ENCODE measurements at places on chromosomes 12 and 14.

- DNase-seq = no peak
These were observed 165.0 kb upstream of the RTL1 start for GRCh38 chr14:101068313-101069227.

DNA sequence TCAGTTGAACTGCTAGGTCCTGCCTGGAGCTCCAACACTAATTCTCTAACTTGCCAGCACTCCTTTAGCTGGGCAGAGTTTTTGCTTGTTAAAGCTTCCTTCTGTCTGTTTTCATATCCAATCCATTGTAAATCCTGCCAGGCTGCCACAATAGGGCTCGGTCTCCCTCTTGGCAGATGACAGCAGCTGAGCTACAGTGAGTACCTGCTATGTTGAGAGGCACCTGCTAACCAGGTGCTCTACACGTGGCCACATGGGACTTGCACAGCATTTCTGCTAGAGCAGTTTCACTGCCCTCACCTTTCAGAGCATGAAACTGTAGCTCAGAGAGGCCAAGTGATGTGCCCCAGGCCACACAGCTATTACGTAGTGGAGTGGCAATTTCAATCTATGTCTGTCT is 106.6 kb upstream of the NOS1 start:
- no peak for DNase-seq

- no peak for DNase-seq
These were observed 56.1 kb downstream of the EMP1 start for GRCh38 chr12:13252616-13253015.

GRCh38 chr12:106291342-106291741 is 11.2 kb upstream of the TCP11L2 start:
- no peak for DNase-seq

DNA sequence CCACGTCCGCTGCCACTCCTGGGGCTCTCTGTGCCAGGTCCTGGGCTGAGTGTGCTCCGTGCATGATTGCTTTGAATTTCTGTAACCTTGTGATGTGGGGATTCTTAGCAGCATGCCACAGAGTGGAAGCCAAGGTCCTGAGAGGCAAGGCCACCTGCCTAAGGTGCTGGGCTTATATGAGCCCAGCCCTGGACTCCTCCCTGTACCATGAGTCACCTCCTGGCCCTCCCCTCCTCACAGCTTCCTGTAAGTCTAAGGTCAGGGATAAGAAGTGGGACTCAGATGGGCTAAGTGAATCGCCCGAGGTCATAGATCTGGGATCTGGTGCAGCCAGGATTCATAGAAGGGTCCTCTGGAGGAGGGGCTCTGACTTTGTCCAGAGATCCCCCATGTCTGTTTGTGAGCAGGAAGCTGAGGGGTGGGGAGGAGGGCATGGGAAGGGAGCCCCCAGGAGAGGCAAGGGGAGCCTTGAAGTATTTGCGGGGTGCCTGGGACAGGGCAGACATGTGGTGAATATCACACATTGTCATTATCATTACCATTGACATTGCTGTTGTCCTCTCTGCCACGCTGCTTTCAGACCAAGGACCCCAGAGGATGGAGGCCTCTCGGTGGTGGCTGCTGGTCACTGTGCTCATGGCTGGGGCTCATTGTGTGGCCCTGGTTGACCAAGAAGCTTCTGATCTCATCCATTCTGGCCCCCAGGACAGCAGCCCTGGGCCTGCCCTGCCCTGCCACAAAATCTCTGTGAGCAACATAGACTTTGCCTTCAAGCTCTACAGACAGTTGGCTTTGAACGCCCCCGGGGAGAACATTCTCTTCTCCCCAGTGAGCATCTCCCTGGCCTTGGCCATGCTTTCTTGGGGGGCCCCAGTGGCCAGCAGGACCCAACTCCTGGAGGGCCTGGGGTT is 28.8 kb downstream of the SERPINA3 start:
- DNase-seq = no peak

- peak; percentile 48 for DNase-seq
These were observed 103.8 kb downstream of the OSBPL8 start for GRCh38 chr12:76455582-76456345.

GRCh38 chr12:9509464-9510161 is 98.1 kb downstream of the KLRB1 start:
- DNase-seq = no peak

DNA sequence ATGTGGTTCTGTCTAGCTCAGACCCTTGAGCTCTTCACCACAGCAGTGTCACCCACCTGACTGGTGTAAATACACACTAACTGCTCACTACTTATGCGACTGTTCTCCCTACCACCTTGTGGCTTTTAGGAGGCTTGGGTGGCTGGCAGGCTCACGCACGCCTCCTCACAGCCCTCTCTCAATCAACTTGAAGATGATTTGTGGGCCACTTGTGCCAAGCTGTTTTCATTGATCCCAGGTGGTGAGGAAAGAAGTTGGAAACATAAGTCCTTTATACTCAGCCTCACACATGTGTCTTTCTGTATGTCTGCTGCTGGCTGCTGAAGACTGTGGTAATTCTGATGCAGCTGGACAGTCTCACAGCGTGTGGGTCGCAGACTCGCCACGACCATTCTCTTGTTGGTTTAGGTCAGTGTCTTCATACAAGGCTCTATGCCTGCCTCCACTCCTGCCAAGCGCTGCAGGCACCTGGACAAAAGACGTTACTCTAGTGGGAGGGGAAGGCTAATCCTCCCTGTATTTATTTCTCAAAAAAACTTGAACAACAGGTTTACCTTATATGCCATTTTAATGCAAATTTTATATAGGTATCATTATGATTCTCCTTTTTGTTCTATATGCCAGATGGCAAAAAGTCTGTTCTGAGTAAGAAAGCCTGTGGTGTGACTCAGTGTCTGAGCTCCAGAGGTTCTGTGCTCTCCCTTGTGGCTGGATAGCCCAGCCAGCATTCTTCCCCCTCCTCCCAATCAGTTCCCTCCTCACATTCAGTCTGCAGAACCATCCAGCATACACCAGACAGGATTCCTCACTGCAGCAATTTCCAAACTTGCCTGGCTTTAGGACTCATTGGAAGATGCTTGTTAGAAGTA is 115.6 kb downstream of the DIP2B start:
- DNase-seq = no peak

DNA sequence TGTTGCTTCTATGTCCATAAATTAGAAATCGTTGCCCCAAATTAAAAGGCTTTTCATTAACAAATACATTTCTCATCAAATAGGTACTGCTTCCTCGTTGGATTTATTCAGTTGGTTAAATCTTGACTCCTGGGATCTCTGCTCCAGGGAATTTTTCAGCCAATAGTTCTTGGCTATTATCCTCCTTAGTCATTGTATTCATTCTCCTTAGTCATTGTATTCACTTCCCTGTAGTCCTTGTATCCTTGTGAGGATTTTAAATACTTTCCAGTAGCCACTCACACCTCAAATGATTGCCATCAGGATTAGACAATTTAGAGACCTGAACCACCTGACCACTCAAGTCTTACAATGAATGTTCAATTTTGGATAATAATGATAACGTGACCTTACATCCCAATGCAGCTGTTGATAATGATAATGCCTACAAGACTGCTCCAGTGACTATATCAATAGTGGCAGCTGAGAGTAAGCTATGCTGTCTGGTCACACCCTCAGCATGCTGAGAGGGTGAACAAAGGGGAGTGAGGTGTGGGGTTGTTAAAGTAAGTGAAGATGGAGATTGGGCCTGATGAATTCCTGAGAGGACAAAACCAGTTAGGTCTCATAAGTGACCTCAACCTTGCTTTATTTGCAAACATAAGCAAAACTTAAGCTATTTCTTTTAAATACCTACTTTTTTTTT is 193.7 kb upstream of the RTL1 start:
- peak; percentile 73 for DNase-seq

DNA sequence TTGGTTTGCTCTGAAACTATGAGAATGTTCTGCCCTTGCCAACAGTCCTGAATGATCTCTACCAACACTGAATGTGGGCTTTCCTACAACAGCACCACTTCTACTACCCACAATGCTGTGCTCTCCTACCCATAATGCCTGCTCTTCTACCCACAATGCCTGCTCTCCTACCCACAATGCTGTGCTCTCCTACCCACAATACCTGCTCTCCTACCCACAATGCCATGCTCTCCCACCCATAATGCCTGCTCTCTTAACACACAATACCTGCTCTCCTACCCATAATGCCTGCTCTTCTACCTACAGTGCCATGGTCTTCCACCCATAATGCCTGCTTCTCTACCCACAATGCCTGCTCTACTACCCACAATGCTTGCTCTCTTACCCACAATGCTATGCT is 92.3 kb downstream of the KCNK13 start:
- DNase-seq = no peak

DNA sequence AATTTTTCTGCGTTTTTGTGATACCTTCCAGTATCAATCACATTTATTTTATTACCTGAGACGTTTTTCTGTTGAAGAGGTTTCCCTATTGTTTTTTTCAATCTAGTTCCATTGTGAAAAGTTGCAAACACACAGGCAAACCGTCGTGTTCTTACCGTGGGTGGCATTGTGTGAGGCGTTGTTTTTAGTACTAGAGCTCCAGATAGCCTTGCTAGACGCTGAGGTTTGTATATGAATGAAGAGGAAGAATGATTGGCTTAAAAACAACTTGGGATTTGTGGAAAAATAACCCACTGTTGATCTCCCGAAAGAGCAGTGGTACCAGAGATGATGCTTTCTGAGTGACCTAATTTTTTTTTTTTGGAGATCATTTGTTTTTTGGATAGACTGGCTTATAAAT is 1.0 kb downstream of the SOCS4 start:
- DNase-seq = peak; percentile 32

DNA sequence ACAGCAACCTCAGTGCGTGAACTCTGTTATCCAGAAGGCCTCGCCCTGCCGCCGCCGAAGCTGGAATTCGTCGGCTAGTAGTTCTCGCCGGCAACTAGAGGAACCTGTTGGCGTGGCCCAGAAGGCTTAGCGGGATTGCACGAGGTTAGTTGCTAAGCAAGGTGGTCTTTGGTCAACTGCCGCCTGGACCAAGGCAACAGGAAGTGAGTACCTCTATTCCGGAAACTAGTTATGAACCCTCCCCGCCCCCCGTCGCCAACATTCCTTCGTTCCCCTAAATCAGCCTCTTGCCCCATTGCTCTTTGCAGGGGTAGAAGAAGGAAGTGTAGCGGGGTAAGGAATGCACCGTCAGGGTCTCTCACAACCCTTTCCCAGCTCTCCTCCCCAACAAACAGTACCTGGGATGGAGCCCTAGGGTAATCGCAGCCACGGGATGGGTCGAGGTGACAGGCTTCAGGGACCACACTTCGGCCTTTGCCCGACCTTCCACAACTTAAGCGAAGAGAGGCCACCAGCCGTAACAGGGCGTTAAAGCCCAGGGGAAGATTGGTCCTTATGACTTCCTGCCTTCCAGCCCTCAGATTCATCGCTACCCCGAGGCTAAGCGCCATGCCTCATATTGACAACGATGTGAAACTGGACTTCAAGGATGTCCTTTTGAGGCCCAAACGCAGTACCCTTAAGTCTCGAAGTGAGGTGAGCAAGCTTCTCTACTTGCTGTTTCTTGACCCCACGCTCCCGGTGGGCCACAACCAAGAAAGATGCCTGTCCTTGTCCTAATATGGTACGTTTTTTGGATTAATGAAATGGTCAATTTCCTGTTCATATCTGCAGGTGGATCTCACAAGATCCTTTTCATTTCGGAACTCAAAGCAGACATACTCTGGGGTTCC is at the start of gene GMPR2:
Gene GMPR2, plus strand, starts transcription at position 285 of the 893 bp plus-strand sequence. Its CDS starts 325 bp downstream, at position 610.
- DNase-seq = peak; percentile 54

- DNase-seq = no peak
These were observed 9.2 kb upstream of the MMP17 start for GRCh38 chr12:131818821-131819585.

DNA sequence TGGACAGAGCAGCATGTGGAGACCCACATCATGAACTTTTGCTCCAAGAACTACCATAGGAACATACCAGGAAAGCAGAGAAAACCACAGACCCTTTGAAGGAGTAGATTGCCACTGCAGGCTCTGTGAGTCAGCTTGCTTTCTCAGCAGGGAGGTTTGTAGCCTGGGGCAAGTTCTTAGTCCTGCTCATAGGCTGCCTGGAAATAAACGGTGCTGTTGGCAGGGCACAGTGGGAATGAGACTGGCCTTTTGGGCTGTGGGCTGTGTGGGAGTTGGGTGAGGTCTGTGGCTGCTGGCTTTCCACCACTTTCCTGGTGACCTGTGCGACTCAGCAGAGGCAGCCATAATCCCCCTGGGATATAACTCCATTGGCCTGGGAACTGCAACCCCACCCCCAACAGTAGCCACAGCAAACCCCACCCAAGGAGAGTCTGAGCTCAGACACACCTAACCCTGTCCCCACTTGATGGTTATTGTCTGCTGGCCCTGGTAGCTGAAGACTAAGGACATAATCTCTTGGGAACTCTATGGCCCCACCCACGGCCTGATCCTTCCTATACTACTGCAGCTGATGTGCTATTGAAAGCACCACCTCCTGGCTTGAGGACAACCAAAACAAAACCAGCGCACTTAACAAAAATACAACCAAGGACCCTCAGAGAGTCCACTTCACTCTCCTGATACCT is 192.1 kb upstream of the GARIN6 start:
- DNase-seq = no peak

DNA sequence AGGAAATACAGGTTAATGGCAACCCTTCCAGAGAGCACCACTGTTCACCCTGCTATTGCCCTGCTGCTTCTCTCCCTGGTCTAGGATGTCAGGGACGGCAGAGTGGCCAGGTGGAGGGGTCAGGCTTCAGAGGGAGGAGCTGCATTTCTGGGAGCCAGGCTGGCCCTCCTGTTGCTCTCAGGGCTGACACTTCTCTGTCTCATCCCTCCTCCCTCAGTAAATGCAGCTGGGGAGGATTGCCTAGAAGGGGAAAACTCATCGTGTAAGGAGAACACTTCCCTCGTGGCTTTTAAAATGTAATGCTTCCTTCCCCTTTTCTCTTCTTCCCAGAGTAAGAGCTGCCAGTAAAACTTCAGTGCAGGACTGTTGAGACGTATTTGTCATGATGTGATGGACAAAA is 20.8 kb downstream of the SUSD6 start:
- no peak for DNase-seq

DNA sequence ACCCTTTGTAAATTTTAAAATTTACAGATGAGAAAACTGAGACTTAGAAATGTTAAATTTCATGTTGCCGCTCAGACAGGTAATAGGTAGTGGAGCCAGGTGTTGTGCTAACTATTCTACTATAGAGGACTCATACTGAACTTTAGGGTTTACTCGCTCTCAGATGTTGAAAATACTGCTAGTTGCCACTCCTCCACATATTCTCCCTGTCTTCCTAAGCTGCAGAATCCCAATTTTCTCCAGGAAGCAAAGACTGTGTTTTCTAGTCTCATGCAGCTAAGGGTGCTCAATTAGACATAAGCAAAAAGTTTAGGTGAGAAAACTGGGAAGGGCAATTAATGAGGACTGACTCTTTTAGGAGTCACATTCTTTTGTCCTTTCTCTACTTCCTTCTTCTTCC is 612.3 kb downstream of the KCNH5 start:
- DNase-seq = no peak

GRCh38 chr14:69663300-69663643 is 51.9 kb downstream of the SUSD6 start:
- DNase-seq = no peak

DNA sequence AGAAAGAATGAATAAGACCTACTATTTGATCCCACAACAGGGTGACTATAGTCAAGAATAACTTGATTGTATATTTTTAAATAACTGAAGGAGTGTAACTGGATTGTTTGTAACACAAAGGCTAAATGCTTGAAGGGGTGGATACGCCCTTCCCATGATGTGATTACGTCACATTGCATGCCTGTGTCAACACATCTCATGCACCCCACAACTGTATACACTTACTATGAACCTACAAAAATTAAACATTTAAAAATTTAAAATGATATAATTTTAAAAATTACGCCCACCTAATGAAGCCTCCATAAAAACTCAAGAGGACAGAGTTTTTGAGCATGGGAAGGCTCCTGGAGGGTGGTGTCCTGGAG is 94.5 kb downstream of the SCARB1 start:
- DNase-seq = peak; percentile 6

- peak; percentile 54 for DNase-seq
These were observed 3.8 kb upstream of the ANKRD33 start for GRCh38 chr12:51883998-51884675.
